Activated CD4-positive, alpha-beta T cell treated with anti-CD3 and anti-CD28 coated beads for 36 hours (primary cell): ENCODE measurements at places on chromosomes 1 and 21. TPM values are rescaled to one million over a fixed set of nuclear protein-coding genes. Genes with fewer than 3 reads are reported as not detected.

- H3K36me3 ChIP-seq: no peaks in the 10 kb centered on the region
- peaks cover 30% of the 10 kb centered on the region for H3K4me1 ChIP-seq
- no peak overlapping the region for H3K27ac ChIP-seq
Measured at GRCh38 chr1:58854576-58854975, 70.7 kb upstream of the JUN start.

The PRR9 gene
- total RNA-seq: not detected

- no peak overlapping the region for H3K27ac ChIP-seq
- H3K4me3 ChIP-seq: no peak overlapping the region
- peak; percentile 28 for DNase-seq
- peaks cover 6% of the 10 kb centered on the region for H3K27me3 ChIP-seq
- H3K4me1 ChIP-seq: no peaks in the 10 kb centered on the region
Measured at GRCh38 chr21:45255381-45256020, 32.2 kb downstream of the POFUT2 start.

DNA sequence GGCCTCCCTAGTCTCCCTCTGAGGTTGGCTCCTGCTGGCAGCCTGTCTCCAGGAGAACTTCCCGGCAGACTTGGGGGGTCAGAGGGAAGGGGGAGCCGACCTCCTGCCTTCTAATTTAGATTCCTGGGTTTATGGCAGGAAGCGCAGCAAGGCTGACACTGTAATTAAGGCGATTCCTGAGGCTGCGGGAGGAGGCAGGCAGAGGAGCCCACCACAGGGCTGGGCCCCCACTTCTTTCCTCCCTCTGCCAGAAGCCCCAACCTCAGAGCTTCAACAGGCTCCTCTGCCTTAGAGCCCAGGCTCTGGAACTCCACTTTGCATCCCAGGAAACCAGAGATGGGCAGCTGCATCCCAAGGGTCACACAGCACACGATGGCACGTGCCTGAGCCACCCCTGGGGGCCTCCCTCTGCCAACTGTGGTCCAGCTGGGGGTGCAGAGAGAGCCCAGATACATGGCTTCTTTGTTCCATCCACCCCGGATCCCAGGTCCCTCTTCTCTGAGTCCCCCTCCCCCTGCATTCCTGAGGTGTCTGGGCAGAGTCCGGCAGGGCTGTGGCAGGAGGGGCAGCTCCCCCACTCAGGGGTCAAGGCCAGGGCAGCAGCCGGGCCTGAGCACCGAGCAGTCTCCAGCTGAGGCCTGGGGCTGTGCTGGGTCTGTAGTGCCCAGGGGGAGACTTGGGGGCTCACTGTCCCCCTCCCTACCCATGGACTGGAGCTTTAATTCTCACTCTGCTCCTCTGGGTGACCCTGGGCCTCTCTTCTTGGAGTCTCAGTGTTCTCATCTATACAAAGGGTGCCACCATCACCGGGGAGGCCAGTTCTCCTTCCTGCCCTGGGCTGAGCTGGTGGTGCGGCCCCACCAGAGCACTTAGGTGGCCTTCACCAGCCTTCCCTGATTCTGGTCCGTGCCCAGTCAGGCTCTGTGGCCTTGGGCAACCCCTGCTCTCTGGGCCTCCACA is 39.4 kb upstream of the FAM131C start:
- H3K4me1 ChIP-seq: no peaks in the 10 kb centered on the region
- H3K36me3 ChIP-seq: no peaks in the 10 kb centered on the region
- no peak for DNase-seq
- no peak overlapping the region for H3K27ac ChIP-seq

The SLC6A9 gene
- total RNA-seq: 12.5 TPM

- DNase-seq: peak; percentile 89
- H3K36me3 ChIP-seq: peaks cover 10% of the 10 kb centered on the region
- peak within 1 kb of the TSS; percentile 75 for H3K27ac ChIP-seq
- H3K27me3 ChIP-seq: no peaks in the 10 kb centered on the region
- peak within 1 kb of the TSS; percentile 78 for H3K4me3 ChIP-seq
- H3K4me1 ChIP-seq: peaks cover 31% of the 10 kb centered on the region
Measured at GRCh38 chr1:35718492-35719336, at the start of gene C1orf216. Gene C1orf216 (minus strand): TSS chr1:35718884. CDS start chr1:35716321, 2,563 bp downstream.

GRCh38 chr1:171258943-171259342 is 10.6 kb downstream of the FMO1 start:
- H3K27me3 ChIP-seq: peaks cover 12% of the 10 kb centered on the region
- H3K36me3 ChIP-seq: no peaks in the 10 kb centered on the region
- no peaks in the 10 kb centered on the region for H3K4me1 ChIP-seq
- no peak overlapping the region for H3K4me3 ChIP-seq

DNA sequence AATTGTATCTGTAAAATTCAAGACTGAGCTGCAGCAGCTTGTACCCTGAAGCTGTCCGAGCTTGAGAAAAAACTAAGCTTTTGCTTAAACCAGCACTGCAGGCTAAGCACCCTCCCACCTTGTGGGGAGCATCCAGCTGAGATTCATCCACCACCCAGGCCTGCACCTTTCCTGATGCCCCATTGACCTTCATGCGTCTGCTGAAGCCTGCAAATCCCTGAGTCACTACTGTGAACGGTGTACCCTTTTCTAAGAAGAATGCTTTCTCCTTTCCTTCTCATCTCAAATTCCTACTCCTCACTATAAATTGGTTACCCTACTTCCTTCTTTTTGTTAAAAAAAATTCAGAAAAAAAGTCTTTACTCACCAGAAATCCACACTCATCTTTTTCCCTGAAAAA is 90.9 kb upstream of the RGS18 start:
- H3K4me3 ChIP-seq: no peak overlapping the region
- H3K27me3 ChIP-seq: no peaks in the 10 kb centered on the region
- H3K27ac ChIP-seq: no peak overlapping the region
- DNase-seq: no peak

GRCh38 chr1:55476445-55477015 is 261.4 kb upstream of the USP24 start:
- no peaks in the 10 kb centered on the region for H3K36me3 ChIP-seq
- no peaks in the 10 kb centered on the region for H3K4me1 ChIP-seq
- H3K4me3 ChIP-seq: no peak overlapping the region
- no peak for DNase-seq
- no peak overlapping the region for H3K27ac ChIP-seq

GRCh38 chr1:80050085-80050484 is 1043.6 kb upstream of the ADGRL4 start:
- H3K36me3 ChIP-seq: no peaks in the 10 kb centered on the region
- no peaks in the 10 kb centered on the region for H3K4me1 ChIP-seq
- no peaks in the 10 kb centered on the region for H3K27me3 ChIP-seq
- H3K4me3 ChIP-seq: no peak overlapping the region

DNA sequence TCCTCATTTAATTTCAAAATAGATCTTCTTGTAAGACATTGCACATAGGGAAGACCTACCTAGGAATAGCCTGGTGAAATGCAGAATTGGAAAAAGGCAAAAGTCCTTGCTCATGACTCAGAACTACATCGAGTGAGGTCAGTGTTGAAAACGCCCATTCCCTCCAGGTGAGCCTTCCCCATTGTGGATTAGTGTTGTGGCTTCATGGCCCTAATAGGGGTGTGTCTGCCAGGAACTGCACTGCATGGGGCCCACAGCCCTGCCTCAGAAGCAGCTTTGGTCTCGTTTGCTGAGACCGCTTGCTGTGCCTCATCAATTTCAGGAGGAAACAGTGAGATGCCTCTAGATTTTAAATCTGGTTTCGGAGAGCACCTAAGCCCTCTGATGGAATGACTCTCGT is 17.0 kb downstream of the TFF3 start:
- H3K36me3 ChIP-seq: no peaks in the 10 kb centered on the region
- no peaks in the 10 kb centered on the region for H3K27me3 ChIP-seq
- no peak for DNase-seq
- peaks cover 13% of the 10 kb centered on the region for H3K4me1 ChIP-seq
- H3K27ac ChIP-seq: no peak overlapping the region
- H3K4me3 ChIP-seq: no peak overlapping the region

DNA sequence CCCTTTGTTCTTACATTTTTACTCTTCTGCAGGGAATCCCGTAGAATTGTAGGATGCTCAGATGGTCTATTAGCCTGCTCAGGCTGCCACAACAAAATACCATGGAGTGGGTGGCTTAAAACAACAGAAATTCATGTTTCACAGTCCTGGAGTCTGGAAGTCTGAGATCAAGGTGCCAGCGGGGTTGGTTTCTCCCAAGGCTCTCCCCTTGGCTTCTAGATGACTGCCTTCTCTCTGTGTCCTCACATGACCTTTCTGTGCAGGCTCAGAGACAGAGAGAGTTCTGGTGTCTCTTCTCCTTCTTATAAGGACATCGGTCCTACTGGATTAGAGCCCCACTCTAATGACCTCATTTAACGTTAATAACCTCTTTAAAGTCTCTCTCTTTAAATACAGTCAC is 41.7 kb downstream of the HUNK start:
- no peaks in the 10 kb centered on the region for H3K36me3 ChIP-seq
- H3K27ac ChIP-seq: no peak overlapping the region
- H3K4me3 ChIP-seq: no peak overlapping the region
- no peaks in the 10 kb centered on the region for H3K4me1 ChIP-seq
- no peak for DNase-seq
- peaks cover 6% of the 10 kb centered on the region for H3K27me3 ChIP-seq

The KRTAP11-1 gene
- total RNA-seq: not detected

GRCh38 chr1:227946624-227947385 is 927 bp downstream of the WNT9A start:
- H3K27ac ChIP-seq: no peak overlapping the region
- H3K4me3 ChIP-seq: peak overlapping the region; percentile 57
- H3K36me3 ChIP-seq: no peaks in the 10 kb centered on the region
- peaks cover 17% of the 10 kb centered on the region for H3K27me3 ChIP-seq
- DNase-seq: peak; percentile 78

The IL6R gene
- 13.1 TPM for total RNA-seq

GRCh38 chr1:194013561-194013960 is 827.1 kb upstream of the B3GALT2 start:
- no peak overlapping the region for H3K27ac ChIP-seq
- H3K4me3 ChIP-seq: no peak overlapping the region
- H3K27me3 ChIP-seq: no peaks in the 10 kb centered on the region
- no peak for DNase-seq
- H3K4me1 ChIP-seq: no peaks in the 10 kb centered on the region
- H3K36me3 ChIP-seq: peaks cover 4% of the 10 kb centered on the region

- DNase-seq: no peak
- no peaks in the 10 kb centered on the region for H3K36me3 ChIP-seq
- H3K27me3 ChIP-seq: no peaks in the 10 kb centered on the region
- no peak overlapping the region for H3K4me3 ChIP-seq
Measured at GRCh38 chr1:196481616-196482015, 126.6 kb downstream of the KCNT2 start.

- no peak overlapping the region for H3K27ac ChIP-seq
- no peaks in the 10 kb centered on the region for H3K27me3 ChIP-seq
- H3K4me3 ChIP-seq: no peak overlapping the region
- DNase-seq: no peak
- no peaks in the 10 kb centered on the region for H3K4me1 ChIP-seq
Measured at GRCh38 chr1:6329851-6330250, 63.7 kb downstream of the ACOT7 start.

The CATSPERE gene
- not detected for total RNA-seq

The AMY1C gene
- total RNA-seq: not detected

- peaks cover 35% of the 10 kb centered on the region for H3K36me3 ChIP-seq
- DNase-seq: no peak
- no peaks in the 10 kb centered on the region for H3K27me3 ChIP-seq
- H3K4me1 ChIP-seq: peaks cover 23% of the 10 kb centered on the region
Measured at GRCh38 chr1:184059887-184060286, 8.4 kb downstream of the TSEN15 start.
